ENCODE measurements at places on chromosomes 3 and 15.
A peak's percentile ranks its signal among the peaks of the same experiment; 100 is the strongest.

DNA sequence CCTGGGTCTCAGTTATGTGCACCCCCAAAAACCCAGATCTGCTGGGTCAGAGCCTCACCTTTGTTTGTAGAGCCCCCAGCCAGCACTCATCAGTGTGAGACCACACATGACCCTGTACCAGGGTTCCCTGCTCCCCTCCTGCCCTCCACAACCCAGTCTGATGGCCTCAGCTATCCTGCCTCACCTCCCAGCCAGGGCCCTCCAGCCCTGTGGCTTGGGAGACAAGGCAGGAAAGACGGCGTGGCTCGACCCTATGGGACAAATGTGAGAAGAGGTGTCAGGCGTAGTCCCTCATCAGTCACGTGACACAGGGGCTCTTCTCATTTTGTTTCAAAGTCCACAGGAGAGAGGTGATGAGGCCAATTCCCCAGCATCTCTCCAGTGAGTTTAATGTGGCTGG, 28.3 kb upstream of the PRR23E start:
- no peak for DNase-seq

DNA sequence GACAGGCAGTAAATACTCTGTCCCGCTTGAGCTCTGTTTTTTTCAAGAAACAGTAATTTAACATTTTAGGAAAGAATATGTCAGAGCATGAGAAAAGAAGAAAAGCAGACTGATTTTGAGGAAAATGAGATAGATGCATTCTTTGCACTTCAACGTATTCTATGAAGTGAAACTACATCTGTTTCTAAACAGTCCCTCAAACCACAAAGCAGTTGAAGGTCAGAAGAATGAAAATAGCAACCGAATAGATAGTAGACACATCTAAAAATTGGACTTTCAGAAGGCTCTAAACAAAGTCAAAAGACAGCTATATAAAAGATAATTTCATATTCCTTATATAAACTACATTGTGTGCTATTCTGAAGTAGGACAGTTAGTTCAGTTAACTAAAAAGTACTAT, 172.6 kb upstream of the LRRC3B start:
- no peak for DNase-seq

GRCh38 chr3:55484191-55484689, 2.9 kb downstream of the WNT5A start:
- DNase-seq, result no peak

- DNase-seq, result no peak
Measured at GRCh38 chr15:80179935-80180334, 27.1 kb downstream of the FAH start.

DNA sequence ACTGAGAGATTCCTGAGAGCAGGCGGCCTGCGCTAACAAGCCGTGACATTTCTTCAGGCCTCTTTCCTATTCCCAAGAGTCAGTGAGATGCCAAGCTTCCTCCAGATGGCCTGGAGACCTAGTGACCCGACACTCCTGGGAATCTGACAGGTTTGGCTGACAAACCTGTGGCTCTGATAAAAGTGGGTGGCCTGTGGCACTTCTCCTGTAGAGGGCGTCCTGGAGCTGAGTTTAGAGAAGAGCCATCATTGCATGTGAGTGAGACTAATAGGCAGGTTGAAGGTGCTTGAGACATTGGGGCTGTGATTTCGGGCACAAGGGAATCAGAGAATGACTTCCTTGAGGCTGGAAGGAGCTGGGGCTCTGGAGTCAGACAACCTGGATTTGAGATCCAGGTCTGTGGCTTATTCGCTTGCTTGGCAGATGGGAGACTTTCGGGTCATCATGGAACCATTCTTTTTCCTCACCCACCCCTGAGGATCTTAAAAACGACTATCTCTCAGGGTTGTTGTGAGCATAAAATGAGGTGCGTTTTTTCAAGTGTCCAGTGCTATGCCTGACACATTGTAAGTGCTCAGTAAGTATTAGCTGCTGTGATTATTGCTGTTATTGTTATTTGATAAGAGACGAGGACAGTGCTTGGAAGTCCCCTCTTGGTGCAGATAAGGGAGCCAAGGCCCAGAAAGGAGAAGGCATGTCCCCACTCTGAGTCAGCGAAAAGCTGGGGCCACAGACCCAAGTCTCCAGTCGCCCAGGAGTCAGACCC, 77.2 kb downstream of the SCN10A start:
- DNase-seq, result peak; percentile 52

DNA sequence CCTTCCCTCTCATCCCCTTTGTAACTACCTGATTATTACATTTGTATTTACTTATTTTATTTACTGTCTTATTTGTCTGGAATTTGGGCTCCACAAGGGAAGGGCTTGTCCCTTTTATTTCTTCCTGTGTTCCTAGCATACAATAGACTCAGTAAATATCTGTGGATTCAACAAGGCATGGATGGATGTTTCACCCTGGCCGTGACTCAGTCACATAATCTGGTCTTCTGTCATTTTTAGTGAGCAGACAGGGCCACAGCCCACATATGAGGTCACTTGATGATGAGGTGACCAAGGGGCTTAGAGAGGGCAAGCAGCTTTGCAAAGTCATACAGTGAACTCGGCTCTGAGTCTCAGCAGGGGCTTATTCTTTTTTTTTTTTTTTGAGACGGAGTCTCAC, 7.8 kb upstream of the DAG1 start:
- DNase-seq, result peak; percentile 56

DNA sequence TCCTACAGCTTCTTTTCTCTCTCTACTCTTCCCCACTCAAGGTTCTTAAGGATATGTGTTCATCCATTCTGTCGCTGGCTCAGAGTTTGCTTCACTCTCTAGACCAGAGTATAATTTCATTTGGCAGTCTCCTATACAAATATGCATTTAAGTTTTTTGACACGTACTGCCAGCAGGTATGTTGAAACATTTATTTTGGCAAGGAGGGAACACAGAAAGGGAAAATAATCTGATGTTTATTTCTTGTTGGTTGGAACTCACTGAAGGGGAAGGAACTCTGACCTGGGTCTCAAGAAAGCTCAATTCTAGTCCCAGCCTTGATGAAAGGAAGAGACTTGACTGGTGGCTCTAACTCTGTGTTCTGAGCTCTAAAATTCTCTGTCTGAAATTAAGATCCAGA, 21.6 kb downstream of the FANCD2 start:
- no peak for DNase-seq

DNA sequence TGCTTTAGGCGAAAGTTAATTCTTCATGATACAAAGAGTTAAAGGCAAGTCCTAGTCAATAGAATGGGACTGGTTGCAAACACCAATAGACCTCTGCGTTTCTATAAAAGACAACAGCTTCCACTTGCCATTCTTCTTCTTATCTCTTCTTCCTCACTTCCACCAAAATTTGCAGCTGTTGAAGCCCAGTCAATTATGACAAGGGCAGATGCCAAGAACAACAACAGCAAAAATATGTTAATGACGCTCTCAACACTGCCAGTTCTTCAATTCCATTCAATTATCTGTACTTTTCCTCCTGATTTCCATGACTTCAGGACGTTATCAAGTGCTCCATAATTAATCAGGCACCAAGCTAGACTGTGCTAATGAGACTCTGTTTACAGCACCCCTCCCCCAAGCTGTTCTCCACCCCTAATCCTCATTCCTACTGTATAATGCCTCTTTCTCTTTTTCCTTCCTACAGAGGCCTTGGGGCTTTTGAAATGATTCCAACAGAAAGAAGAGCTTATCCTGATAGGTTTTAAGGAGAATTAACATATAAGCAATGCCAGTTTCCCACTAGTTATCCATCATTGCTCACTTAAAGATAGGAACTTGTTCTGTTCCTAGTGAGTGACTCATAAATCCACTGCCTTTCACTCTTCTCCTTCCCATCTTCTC, 1160.5 kb downstream of the IGSF11 start:
- no peak for DNase-seq

DNA sequence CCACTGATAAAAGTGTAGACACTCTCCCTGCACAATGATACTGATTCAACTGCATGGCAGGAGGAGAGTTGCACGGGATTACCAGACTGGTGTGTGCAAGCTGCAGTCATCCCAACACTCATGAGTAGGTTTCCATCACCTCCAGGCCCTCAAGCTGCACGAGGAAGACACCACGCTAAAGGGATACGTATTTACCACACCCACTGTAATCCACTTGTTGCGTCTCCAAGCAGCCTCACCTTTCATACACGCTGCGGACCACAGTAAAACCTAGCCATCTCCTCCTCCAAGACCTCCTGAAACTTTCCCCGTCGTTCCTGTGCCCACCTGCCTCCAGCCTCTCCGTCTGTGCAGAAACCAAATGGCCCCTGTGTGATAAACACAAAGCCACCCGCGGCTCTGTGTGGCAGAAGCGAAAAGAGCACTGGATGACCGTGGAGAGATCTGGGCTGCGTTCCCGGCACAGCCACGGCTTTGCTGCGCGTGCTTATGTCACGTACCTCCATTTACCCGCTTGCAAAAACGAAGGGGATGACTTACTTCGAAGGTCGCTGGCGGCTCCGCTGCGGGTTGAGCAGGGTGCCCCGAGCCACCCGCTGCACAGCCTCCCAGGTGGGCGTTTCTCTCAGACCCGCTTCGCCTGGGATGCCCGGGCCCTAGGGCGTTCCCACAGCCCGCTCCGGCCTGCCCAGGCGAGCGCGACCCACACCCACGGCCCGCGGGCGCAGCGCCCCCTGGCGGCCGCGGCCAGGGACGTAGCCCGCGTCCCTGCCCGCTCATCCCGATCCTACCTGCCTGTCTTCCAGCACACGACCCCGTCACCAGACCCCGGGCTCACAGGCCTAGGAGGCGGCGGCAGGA, 643 bp downstream of the ABCC5 start:
- peak; percentile 94 for DNase-seq

DNA sequence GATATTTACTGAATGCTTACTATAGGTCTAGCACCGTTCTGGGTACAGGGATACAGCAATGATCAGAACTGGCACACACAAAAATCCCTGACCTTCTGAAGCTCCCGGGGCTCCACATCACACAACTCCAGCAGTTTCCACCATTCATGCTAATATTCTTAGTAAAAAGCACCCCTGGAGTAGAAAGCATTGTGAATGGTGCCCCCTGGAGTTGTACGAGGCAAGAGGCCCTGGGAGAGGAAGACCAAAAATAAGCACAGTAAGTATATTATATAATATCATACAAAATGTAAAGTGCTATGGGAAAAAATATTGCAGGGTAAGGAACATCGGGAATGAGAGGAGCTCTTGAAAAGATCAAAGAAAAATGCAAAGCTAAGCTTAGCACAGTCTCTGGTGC, 790 bp upstream of the SRGAP3 start:
- no peak for DNase-seq

Data from AG20443 (cell line).